ENCODE measurements at places on chromosomes 4 and X.
A peak's percentile ranks its signal among the peaks of the same experiment; 100 is the strongest.

DNA sequence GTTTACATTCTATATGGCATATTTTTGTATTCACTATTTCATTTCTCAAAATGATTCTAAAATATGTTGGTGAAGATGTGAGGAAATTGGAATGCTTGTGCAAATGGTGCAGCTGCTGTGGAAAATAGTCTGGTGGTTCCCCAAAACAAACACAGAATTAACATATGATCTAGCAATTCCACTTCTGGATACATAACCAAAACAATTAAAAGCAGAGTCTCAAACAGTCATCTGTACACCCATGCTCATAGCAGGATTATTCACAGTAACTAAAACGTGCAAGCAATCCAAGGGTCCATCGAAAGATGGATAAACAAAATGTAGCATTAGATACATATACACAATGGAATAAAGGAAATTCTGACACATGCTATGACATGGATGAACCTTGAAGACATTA, 204.8 kb downstream of the FBXW7 start:
- no peak for DNase-seq

DNA sequence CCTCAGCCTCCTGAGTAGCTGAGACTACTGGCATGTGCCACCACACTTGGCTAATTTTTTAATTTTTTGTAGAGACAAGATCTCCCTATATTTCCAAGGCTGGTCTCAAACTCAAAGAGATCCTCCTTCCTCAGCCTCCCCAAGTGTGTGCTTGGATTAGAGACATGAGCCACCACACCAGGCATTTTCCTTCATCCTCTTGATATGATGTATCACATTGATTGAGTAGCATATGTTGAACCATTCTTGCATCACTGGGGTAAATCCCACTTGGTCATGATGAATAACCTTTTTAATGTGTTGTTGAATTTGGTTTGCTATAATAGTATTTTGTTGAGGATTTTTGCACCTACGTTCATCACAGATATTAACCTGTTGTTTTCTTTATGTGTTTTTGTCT, 24.2 kb upstream of the PPM1K start:
- DNase-seq, result no peak

DNA sequence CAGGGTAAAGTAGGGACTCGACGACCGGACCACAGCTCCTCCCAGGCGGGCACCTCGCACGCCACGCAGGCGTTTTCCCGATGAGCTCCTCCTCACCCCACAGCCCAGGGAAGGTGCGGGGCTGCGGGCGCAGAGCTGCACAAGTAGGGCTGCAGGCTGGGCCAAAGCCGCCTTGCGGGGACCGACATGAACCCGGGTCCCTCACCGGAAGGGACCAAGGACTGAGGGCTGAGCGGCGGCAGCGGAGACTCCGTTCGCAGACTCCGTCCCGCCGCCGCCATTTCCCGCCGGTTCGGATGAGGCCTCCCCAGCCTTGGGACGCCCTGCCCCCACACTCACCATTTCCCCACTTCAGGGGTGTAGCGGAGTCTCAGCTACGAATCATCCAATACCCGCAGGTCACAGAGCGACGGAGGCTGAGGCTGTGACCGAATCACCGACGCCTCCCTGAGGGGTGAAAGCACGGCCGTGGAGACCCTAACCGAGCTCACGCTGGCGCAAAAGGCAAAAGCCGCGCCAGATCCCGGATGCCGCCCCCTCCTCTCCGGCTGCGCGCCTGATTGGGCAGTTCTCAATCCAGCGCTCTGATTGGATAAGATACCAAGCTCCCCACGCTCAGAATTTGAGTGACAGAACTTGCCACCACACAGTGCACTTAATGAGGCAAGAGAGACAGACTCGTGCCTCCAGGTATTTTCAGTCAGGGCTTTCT, at the start of gene ZNF732:
TSS of gene ZNF732 (minus strand) at position 506 of the 712 bp plus-strand sequence. CDS start at position 342, 164 bp downstream.
- DNase-seq, result peak; percentile 50

GRCh38 chr4:158825433-158826036, 56.7 kb downstream of the FNIP2 start:
- no peak for DNase-seq

- no peak for DNase-seq
Measured at GRCh38 chrX:15694941-15695451, 30.4 kb upstream of the CLTRN start.

- peak; percentile 70 for DNase-seq
Measured at GRCh38 chr4:55396308-55397125, 760 bp downstream of the TMEM165 start.

GRCh38 chr4:65510976-65511375, 159.3 kb downstream of the EPHA5 start:
- peak; percentile 79 for DNase-seq

DNA sequence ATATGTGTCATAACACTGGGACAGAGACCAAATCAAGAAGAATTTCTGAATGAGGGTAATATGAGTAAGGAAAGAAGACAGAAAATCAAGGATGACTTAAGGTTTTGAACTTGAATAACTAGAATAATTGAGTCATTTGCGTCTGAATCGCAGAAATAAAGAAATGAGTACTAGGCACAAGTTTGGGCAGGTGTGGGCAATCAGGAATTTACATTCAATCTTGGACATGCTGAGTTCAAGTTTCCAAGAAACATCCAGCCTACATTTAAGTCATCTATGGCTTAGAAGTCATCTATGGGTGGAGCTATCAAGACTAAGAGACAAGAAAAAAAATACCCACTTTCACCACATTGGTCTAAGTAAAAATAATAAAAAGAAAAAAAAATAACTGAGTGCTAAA, 30.4 kb upstream of the WDR44 start:
- DNase-seq, result no peak

GRCh38 chr4:23922541-23923111, 32.8 kb upstream of the PPARGC1A start:
- DNase-seq, result no peak

DNA sequence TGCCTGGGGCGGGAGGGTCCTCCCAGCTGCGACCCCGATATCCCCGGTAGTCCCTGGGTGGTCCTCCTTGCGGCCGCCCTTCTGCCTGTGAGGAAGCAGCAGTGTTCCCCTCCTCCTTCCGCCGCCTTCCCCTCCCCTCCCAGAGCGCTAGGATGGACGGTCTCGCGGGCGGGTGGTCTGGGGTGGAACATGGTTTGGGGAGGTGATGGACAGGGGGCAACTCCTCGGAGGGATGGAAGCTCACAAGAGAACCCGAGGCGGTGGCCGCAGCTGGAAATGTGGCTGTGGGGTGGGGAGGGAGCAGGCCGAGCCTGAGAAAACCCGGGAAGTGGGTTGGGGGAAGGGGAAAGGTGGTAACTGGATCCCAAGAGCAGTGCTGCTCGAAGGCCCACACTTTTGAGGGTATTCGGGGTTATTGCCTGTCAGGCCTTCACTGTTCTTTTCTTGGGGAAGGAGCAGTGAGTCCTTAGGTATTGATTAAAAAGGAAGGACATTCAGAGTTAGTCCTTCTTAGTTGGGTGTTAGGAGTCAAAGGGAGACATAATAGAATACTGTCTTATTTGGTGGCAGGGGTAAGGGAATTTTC, 581 bp downstream of the UBE2K start:
- DNase-seq, result peak; percentile 32

- peak; percentile 54 for DNase-seq
Measured at GRCh38 chr4:2788532-2789103, 4.3 kb upstream of the SH3BP2 start.

- no peak for DNase-seq
Measured at GRCh38 chr4:98289375-98289774, 28.2 kb downstream of the RAP1GDS1 start.

DNA sequence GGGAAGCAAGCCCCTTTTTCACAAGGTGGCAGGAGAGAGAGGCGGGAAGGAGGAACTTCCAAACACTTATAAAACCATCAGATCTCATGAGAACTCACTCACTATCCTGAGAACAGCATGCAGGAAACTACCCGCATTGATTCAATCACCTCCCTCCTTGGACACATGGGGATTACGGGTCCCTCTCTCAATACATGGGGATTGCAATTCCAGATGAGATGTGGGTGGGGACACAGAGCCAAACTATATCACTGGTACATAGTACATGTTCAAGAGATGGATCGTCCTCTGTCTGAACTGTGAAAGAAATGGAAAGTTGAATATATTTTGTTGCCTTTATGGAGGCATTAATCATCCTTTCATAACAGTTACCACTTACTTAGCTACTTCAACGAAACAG, 12.8 kb downstream of the EREG start:
- DNase-seq, result no peak

- no peak for DNase-seq
Measured at GRCh38 chr4:108662629-108663028, 12.2 kb downstream of the OSTC start.

DNA sequence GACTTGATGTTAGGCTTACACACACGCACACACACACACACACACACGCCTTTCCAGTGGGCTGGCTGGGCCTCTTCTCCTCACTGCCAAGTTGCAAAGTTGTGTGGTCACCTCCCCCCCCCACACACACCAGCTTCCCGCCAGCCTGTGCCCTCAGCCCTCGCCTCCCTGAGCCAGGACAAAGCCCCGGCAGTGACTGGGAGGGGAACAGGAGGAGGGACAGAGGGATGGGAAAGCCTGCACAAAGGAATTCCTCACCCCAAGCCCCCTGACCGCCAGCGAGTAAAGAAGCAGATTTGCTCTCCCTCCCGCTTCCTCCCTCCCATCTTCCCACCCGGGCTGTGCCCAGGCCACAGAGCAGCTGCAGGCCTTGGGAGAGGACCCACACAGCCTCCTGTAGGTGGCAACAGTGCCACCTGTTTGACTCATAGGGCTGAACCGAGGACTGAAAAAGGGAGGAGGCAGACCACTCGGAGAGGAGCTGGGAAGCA, at the start of gene GDPD2:
TSS of gene GDPD2 (plus strand) at position 464 of the 491 bp plus-strand sequence. CDS start 1,671 bp downstream, outside the sequence.
- peak; percentile 45 for DNase-seq

GRCh38 chr4:8515316-8516060, 64.7 kb upstream of the GPR78 start:
- peak; percentile 28 for DNase-seq

DNA sequence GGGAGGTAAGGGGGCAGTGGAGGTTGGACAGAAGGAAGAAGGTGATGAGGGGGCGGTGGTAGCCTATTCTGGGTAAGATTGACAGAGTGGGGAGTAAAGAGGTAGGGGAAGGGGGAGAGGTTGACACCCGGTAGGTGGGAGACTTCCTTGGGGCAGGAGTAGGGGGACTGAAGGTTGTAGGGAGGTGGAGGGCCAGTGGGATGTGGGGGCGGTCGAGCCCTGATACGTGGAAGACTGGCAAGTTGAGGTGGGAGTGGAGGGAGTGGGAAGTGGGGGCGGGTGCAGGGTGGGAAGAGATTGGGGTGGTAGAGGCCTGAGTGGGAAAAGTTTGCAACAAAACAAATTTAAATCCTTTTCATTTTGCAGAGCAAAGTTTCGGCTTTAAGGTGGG, 1.7 kb downstream of the GCNA start:
- DNase-seq, result no peak

GRCh38 chr4:101104312-101105052, 242.8 kb downstream of the PPP3CA start:
- DNase-seq, result peak; percentile 24

GRCh38 chr4:26085551-26085950, 171.5 kb downstream of the SMIM20 start:
- no peak for DNase-seq

- no peak for DNase-seq
Measured at GRCh38 chr4:147860960-147861359, 129.1 kb downstream of the ARHGAP10 start.

DNA sequence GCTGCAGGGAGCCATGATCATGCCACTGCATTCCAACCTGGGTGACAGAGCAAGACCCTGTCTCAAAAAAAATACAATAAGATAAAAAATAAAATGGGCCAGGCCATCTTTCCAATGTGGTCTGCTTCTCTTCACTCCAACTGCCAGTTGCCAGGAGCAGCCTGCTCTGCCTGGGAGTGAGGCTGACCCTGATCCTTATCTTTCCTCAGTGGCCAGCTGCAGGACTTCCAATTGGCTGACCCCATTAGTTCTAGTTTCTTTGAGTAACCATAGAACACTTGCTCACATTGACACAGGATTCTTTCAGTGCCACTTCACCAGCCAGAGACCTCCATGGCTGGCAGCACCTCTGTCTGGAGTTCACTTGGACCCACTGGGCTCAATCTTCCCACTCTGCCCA, 258.6 kb downstream of the MID1IP1 start:
- no peak for DNase-seq

DNA sequence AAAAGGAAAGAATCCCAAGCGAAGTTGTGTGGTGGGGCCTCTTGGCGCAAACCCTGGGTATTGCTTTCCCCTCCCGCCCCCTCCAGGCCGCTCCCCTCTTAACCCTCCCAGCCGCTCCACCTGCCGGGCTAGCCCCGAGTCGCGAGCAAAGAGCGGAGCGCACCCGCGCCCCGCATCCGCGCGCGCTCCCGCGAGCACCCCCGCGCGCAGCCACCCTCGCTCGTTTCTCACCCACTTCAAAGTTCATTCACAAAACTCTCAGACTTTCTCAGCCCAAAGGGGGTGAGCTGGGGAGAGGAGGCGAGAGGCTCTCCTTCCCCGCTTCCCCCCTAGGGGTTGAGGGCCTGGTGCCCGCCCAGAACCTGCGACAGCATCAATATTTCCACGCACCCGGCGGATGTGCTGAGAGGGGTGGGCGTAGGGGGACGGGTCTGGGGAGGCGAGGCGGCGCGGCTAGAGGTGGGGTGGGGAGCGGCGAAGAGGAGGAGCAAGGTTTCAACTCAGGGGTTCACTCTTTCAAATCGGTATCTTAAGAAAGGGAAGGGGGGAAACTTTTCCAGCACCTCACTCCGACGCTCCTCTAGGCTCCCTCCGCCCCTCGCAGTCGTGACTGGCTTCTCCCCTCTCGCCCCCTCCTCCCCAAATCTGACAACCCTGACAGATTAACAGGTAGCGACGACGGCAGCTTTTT, 1.8 kb downstream of the MAML3 start:
- DNase-seq, result no peak

All from cardiac fibroblast (primary cell).